ENCODE measurements at places on chromosomes 2 and 18.
A peak's percentile ranks its signal among the peaks of the same experiment; 100 is the strongest.

- DNase-seq, result peak; percentile 79
Measured at GRCh38 chr18:13548966-13549879, 177.1 kb downstream of the FAM210A start.

- no peak for DNase-seq
Measured at GRCh38 chr18:21129566-21130216, 18.1 kb upstream of the ROCK1 start.

DNA sequence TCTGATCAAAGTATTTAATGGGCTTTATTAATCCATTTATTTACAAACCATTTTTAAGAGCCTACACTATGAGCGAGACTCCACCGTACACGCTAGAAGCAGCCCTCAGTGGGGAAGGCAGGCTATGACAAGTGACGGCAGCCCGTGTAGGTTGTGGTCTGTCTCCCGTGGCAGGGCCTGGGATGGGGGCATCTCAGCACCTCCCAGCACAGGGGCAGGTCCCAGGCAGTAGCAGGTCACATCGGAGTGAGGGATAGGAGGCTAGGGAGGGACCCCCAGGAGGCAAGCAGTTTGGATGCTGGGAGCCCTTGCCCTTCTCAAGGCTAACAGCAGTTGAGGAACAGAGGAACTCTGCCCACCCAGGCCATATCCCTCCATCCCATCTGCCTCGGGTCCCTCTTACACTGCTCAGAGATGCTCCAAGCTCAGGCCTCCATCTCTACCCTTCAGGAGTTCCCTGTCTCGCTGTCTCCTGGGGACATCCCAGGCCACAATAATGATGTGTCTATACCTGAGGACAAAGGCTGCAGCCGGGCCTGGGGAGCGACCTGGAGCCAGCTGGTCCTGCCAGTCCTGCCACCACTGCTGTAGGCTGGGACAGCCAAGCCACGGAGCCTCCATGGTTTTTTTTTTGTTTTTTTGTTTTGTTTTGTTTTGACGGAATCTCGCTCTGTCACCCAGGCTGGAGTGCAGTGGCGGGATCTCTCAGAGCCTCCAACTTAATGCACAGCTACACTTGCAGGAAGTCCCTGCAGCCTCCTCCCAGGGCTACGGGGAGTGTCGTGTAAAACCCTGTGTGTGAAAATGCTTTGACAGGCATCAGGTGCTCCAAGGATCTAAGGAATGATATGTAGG, 92.0 kb downstream of the NDUFA10 start:
- no peak for DNase-seq

GRCh38 chr2:223542501-223542900, 59.7 kb downstream of the SCG2 start:
- DNase-seq, result no peak

DNA sequence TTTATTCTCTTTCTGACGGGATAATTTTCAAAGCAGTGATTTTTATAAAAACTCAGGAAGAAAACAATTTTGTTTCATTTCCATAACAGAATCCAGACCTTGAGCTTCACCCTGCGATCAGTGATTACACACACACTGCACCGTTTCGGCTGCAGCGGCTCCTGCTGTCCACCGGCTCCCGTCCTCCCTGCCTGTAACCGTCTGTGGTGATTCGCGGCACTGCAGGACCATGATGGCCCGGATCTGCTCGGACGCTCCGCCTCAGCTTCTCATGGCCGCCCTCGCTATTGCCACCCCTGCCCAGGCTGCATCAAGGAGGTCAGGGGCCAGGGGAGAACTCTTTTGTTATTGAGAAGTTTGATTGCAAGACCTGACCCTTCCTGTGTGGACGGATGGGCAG, 246.1 kb downstream of the TWIST2 start:
- no peak for DNase-seq

DNA sequence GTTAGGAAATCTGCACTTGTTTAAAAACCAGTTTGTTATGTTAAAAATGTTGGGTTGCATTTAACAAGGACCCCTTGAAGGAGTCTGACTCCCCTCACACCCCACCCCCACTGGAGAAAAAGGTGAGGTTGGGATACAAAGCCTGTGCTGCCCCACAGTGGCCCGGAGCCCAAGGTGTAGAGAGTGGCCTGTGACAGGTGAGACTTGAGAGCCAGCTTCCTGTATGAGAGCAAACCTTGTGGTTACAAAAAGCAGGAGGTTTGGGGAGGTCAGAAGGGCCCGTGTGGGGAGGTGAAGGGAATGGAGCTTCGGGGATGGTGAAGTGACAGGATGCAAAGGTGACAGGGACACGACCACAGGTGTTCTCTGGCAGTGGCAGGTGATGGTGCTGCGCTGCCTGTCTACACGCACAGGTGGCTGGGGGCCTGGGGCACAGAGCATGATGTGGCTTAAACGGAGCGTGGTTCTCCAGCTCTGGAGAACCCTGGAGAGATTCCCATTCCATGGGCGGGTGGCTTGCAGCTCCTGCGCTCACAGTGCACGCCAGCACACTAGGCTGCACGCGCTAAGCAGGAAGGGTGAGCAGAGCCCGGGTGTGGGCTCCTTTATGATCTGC, 29.0 kb downstream of the IMPA2 start:
- DNase-seq, result no peak

DNA sequence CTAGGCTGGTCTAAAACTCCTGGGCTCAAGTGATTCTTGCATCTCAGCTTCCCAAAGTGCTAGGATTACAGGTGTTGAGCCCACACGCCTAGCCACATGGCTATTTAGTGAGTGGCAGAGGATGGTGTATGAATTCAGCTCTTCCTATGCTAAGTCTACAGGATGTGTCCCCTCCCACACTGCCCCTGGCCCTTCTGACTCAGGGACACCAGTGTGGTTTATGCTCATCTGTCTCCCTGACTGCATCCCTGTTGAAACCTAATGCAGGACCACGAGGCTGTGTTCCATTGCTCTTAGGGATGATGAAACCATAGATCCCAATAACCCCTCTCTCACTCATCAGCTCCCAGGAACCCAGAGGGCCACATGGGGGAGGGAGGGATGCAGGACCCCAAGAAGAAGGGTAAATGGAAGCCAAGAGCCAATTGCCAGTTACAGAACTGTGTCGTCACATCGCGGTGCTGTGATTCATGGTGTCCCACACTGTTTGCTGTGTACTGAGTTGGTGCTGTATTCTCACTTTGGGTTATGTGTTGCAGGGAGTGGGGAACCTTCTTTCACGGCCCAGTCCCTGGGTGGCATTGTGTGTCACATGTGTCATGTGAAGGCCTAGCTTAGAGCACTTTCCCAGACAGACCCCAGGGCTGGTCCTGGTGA, 102.9 kb upstream of the HAAO start:
- DNase-seq, result no peak

GRCh38 chr2:9965119-9965822, 13.8 kb downstream of the GRHL1 start:
- no peak for DNase-seq

GRCh38 chr2:113762377-113763118, 6.1 kb upstream of the SLC35F5 start:
- DNase-seq, result no peak

GRCh38 chr2:86775338-86775737, 15.4 kb downstream of the CD8A start:
- no peak for DNase-seq

DNA sequence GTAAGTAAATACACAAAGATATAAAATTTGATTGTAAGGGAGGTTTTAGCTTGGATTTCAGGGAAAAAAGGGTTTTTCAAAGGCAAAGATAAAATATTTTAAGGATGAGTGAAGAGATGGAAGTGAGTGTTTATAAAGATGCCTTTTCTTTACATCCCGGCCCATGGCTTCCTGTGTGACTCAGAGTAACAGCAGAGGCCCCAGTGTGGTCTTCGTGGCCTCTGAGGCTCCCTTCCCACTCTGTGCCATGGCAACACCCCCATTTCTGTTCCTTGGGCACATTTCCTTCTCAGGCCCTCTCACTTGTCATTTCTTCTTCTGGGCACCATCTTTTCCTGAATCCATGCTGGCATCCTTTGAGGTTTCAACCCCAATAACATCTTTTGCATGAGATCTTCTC, 92.6 kb upstream of the TMEM18 start:
- no peak for DNase-seq

- DNase-seq, result no peak
Measured at GRCh38 chr2:239578381-239578780, 177.6 kb upstream of the HDAC4 start.

GRCh38 chr2:241570961-241571581, 12.5 kb downstream of the BOK start:
- no peak for DNase-seq

GRCh38 chr18:48023334-48024008, 93.0 kb upstream of the SMAD2 start:
- DNase-seq, result peak; percentile 49

- DNase-seq, result no peak
Measured at GRCh38 chr2:112906276-112906675, 4.7 kb upstream of the IL37 start.

- DNase-seq, result no peak
Measured at GRCh38 chr18:916562-916961, 11.9 kb downstream of the ADCYAP1 start.

GRCh38 chr2:241895712-241896641, 26.4 kb downstream of the RTP5 start:
- no peak for DNase-seq

DNA sequence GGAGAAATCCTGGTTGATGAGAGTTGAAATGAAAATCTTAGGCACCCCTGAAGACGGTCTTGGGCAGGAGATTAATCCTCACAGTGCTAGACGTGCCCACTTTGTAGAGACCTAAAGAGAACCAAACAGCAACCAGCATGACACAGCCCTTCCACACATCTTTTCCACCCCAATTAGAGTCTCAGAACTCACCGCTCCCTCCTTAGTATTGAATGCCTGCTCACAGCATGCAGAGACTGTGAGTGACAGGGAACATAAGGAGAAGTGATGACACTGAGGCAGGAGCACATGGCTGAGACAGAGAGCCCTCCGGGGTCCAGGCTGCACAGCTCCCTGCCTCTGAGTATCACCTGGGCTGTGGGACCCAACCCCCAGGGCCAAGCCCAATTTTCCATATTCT, 367.6 kb downstream of the EIPR1 start:
- DNase-seq, result no peak
